ENCODE measurements at places on chromosomes 6 and 20. TPM values are rescaled to one million over a fixed set of nuclear protein-coding genes. Genes with fewer than 3 reads are reported as not detected.
A peak's percentile ranks its signal among the peaks of the same experiment; 100 is the strongest.

DNA sequence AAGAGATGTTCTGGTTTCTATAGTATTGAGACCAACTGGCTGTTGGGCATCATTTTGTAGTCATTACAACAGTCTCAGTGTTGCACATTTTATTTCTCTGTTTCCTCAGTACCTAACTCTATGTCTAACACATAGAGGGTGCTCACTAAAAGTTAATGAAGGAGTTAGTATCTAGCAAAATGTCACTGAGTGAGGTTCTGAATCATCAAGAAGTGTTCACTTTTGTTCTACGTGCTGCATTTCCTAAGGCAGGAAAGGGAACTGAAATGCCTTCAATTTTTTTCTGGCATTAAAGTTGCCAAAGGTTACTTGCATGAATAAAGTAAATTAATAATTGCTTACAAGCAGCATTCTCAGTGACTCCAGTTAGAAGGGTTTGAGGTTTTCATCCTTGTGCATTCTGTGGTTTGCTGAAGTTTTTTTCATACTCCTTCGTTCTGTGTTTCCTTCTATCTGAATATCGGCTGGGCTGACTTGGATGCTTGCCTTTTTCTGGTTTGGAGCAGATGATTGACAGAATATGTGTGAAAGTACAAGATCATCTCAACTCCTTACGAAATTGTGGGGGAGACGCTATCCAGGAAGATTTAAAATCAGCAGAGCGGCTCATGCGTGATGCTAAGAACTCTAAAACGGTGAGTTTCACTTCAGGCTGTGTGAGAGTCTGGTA lies 114.5 kb upstream of the SCGN start:
- no peak for DNase-seq

The ZSCAN23 gene
- total RNA-seq: 2.1 TPM

The XKR7 gene
- total RNA-seq: not detected

DNA sequence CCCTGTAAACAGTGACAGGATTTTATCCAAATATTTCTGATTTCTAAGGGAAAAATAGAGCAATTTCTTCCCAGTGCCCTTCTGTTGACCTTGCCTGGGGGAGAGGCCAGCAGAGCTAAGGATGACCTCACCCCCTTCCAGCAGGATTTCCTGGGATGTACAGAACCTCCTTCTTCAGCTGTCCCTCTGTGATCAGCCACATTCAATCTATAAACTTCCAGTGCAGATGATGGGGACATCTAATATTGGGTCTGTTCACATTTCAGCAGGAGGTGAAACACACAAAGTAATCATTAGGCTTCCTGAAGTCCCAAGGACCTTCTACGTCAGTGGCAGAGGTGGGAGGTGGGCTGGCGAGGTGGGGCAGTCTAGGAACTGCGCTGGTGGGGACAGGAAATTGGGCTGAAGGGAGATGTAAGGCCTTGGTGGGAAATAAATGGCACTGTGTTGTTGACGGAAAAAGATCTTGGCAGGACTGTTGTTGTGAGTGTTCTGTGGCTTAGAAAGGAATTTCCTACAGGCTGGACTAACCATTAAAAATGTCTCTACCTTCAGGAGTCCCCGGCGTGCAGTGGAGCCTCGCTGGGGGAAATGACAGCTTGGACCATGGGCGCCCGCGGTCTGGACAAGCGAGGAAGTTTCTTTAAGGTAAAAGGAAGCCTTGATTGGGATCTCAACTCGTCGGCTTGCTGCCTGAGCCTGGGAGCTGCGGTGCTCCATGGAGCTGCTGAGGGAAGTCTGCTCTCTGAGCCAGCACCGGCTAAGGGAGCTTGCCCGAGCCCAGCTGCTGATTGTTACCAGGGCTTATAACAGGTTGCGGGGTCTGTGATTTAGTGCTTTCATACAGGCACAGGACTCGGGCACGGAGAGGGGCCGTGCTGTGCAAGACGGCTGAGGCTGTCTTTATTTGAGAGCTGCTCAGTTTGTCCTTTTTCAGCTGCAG lies 127.9 kb upstream of the NAA20 start:
- no peak for DNase-seq

DNA sequence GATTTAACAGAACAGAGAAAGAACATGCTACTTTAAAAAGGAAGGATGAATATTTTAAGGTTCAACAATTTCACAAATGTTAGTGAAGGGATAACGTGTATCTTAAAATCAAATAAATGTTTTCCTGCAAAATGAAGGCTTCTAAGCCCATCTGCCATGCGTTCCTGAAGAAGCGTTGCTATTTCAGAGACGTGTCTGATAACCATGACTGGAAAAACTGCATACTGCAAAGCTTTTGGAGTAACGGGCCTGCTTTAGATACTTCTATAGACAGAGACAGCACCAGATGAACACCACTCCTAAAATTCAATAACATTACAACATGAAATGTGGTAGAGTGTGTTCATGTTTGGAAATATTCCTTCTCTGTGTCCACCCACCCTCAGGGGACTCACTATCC lies 126.0 kb downstream of the WDR27 start:
- no peak for DNase-seq

The DNAH8 gene
- 0.05 TPM for total RNA-seq

The BPIFB2 gene
- total RNA-seq: not detected

The VWA7 gene
- total RNA-seq: 0.15 TPM

GRCh38 chr6:12911427-12911826 lies 194.9 kb downstream of the PHACTR1 start:
- no peak for DNase-seq

DNA sequence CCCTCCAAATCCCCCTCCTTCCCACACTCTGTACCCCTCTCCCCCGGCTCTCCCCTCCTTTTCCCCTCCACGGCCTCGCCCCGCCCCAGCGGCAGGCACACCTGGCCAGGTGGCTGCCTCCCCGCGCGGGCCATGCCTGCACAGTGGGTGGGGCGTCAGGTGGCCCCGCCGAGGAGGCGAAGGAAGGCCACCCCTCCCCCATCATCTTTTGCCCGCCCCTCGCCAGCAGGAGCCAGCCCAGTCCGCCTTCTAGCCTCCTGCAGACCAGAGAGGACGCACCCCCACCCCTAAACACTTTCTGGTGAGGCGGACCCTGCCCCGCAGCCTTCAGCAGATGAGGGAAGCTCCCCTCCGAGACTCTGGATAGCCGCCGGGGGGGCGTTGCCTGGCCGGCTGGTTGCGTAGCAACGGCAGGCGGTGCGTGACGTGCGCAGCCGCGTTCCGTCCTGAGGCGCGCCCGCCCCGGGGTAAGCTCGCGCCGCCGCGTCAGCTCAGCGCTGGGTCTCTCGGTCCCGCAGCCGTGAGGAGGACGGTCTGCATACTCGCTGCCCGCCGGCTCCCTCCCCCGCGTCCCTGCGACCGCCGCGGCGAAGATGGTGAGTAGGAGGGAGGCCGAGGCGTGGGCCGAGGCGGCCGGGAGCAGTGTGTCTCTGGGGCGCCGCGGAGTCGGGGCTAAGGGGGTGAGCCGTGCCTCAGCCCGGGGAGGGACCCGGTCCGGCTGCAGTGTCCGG lies at the start of gene DSTN:
Gene DSTN (plus strand): TSS at position 460 of the 731 bp plus-strand sequence. CDS start 134 bp downstream, at position 594.
- DNase-seq: peak; percentile 99

The RGS17 gene
- total RNA-seq: 2.2 TPM

DNA sequence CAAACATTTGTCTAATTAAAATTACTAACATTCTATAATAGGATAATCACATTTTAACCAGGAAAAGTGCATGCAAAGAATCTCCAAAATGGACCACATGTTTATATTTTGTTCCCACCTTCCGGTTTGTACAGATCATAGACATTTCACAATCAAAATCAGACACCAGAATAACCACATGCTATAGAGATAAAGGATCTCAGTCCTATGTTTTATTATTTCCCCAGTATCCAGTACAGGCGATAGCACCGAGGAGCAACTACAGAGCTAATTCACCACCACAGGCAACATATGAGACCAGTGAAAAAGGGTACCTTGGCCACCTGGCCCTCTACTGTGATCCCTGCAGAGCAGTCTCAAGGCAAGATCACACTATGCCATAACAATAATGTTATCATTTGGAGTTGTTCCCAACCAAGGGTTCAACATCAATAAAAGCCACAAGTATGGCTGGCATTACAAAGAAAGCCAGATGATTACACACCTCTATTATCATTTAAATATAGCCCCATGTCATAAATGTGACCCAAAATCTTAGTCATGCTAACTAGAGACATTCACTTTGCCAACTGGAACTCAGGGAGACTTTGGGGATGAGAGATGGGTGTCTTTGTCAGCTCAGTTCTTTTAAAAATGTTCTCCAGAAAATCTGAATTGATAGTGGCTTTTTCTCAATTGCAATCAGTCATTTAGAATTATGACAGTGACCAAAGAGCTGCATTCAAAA lies 46.7 kb downstream of the RALGAPA2 start:
- no peak for DNase-seq

GRCh38 chr6:115882174-115882573 lies 178.5 kb downstream of the FRK start:
- DNase-seq: no peak

The HLA-DQB1 gene
- total RNA-seq: not detected

GRCh38 chr6:22664968-22665367 lies 95.6 kb downstream of the HDGFL1 start:
- no peak for DNase-seq

GRCh38 chr20:5290596-5290995 lies 26.2 kb downstream of the PROKR2 start:
- no peak for DNase-seq

DNA sequence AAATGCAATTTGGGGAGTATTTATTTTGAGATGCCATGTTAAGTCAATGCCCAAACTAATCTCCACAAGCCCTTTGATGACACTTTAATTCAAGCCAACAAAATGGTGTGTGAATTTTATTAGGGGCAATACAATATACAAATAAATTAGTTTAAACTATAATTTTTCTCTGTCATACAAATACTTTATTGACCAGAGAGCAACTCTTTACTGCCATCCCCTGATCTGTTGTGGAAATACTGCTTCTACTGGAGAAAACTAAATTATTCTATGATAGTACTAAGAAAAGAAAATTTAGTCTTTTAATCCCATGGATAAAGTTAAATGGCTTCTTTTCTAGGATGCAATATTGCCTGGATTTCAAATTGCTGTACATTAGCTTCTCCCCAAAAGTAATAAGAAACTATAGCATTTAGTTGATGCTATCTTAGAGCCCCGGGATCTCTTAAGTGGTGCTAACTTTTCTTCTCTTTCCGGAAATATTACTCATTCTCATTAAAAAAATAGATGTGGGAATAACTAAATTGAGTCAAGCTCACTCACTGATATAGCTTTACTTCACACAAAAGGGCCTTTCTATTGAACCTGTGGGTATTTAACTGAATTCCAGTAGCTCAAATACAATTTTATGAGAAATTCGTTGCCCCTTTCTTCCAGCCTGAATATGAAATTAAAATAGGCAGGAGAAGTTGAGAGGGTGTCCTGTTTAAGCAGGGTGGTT lies 49.2 kb downstream of the SMPDL3A start:
- no peak for DNase-seq

All from chondrocyte (in vitro differentiated cells).